ENCODE measurements at places on chromosomes 7 and 10.

DNA sequence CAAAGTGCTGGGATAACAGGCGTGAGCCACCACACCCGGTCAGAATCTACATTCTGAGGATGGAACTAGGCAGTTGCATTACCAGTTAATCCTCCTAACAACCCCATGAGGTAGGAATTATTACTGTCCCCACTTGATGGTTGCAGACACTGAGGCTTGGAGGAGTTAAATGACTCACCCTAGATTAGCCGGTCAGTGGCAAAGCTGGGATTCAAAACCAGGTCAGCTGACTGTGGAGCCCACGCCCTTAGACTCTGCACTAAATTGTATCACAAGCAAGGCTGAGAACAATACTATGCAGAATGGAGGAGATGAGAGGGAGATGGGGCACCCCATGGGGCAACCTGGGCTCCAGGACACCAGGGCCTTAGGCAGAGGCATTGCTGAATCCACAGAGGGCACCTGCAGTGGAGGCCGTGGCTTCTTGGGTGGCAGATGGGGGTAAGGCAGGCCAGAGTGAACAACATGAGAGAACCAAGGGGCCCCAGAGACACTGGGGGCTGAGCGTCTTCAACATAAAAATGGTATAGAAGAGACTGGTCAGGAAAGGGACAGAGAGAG is 723.4 kb downstream of the PARD3 start:
- no peak for DNase-seq

- DNase-seq, result no peak
Measured at GRCh38 chr7:2698581-2699288, 10.7 kb downstream of the AMZ1 start.

DNA sequence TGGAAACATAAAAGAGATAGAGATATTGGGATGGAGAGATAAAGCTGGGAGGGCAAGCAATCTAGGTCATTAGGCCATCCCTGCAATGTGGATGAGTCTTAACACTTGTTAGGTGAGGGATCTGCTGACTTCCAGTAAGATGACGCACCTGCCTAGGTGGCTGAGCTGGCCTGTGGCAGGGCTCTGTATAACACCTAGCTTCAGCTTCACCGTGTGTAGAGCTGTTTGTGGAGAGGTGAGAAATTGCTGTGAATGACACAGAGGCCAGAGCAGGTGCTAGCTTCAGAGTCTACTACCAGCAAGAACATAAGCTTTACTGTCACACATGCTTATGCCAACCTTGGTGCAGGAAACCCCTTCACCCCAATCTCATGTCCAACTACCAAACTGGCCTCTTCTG is 1010.0 kb downstream of the TYW1 start:
- DNase-seq, result no peak

GRCh38 chr7:150447966-150448788 is 2.3 kb upstream of the GIMAP8 start:
- no peak for DNase-seq

GRCh38 chr7:20083781-20084180 is 133.4 kb downstream of the MACC1 start:
- no peak for DNase-seq

- DNase-seq, result no peak
Measured at GRCh38 chr10:7507887-7508726, 97.3 kb upstream of the SFMBT2 start.

DNA sequence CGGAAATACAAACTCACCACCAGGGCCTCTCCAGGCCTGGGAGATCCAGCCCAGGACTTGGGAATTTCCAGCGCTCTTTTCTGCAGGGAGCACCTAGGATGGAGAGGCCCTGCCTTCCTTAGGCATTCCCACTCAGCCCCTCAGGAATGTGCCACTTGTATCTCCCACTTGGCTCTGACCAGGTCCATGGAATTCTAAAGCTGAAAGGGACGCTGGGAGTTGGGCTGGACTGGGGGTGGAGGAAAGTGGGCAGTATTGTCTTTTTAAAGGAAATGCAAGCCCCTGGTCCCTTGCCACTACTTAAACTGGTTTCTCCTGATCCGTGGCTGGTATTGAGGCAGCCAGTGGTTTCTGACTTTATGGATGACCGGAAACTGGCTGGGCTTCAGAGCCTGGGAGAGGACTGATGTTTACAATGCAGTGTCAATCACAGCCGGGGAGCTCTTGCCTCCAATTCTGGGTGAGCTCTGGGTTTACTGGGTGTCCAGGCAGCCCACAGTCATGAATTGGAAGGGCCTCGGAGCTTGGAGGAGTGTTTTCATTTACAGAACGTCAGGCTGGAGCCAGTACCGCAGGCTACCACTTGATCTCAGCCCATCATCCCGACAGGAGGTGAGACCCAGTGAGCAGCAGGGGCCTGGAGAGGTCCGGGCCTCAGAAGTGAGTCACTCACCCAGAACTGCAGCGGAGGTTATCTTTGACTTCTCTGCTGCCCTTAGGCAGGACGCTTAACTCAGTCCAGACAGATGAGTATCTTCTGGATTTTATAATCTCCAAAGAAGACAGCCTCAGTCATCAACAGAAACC is 27.3 kb downstream of the AGAP3 start:
- no peak for DNase-seq

Measured in dorsolateral prefrontal cortex (tissue), 122 donors.